ENCODE measurements at places on chromosomes 12 and 14.

DNA sequence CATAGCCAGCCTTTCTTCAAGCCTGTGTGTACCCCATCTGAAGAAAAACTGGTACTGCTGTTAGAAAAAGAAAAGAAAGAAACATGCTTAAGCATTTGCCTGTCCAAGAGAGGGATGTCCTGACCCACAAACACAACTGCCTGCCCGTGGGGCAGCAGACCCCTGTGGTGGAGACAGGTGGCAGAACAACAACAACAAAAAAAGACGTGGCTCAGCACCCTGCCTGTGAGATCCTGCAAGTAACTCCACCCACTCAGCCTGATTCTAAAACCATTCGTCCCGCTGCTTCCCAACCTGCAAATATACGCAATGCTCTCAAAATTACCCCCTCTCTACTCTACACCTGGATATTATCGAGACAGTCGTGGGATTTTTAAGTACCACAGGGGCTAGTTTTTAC is 64.9 kb upstream of the ZDHHC17 start:
- no peak for DNase-seq

DNA sequence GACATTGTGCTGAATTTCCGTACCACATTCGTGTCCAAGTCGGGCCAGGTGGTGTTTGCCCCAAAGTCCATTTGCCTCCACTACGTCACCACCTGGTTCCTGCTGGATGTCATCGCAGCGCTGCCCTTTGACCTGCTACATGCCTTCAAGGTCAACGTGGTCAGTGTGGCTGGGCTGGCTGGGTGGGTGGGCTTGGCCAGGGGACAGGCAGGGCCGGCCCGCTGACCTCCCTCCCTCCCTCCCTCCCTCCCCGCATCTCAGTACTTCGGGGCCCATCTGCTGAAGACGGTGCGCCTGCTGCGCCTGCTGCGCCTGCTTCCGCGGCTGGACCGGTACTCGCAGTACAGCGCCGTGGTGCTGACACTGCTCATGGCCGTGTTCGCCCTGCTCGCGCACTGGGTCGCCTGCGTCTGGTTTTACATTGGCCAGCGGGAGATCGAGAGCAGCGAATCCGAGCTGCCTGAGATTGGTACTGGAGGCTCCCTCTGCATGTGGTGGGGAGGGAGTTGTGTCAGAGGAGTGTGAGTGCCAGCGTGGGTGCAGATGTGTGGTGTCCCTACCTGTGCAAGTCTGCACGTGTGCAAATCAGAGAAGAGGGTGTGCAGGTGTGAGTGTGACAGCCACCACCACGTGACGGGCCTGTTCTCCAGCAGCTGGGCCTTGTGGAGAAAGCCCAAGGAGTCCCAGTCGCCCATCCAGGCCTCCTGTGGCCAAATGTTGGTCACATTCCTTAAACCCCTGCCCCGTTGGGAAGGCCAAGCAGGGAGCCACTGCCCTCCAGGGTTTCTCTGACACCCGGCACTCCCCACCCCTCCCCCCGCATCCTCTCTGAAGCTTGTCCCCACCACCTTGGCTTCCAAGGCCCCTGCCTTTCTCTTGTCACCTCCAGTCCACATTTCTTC is 5.3 kb downstream of the KCNH3 start:
- DNase-seq = no peak

DNA sequence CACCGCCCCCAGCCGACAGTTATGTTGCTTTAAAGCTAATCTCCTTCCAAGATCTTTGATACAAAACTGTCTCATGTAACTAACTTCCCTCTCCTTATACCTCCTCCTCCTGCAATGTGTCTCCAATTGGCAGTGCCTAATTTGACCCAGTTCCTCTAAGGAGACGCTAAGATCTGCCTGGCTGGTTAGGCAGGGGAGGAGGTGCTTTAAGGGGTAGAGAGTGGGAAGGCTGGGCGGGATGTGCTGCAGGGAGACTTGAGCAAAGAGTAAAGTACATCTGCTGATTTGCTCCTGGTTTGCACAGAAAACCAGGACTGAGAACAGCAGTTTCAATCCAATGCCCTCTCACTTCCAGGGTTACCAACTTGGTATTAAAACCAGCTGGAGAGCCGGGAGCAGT is 7.4 kb upstream of the IKZF4 start:
- no peak for DNase-seq

DNA sequence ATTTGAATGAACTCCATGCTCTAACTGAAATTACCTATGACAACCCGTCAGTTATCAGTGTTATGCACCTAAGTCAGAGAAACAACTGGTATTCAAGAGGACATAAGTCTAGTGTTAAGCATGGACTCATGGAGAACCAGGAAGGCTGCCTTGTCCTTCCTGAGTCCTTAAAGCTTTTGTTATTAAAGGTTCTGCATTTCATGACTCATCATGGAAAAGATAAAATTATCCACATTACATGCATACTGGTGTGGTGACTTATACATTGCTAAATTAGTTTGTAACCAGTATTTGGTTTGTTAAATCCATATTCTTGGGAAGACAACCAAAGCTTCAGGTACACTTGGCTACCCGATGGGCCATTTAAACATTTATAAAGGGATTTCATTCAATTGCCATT is 6.5 kb upstream of the OR4E1 start:
- no peak for DNase-seq

DNA sequence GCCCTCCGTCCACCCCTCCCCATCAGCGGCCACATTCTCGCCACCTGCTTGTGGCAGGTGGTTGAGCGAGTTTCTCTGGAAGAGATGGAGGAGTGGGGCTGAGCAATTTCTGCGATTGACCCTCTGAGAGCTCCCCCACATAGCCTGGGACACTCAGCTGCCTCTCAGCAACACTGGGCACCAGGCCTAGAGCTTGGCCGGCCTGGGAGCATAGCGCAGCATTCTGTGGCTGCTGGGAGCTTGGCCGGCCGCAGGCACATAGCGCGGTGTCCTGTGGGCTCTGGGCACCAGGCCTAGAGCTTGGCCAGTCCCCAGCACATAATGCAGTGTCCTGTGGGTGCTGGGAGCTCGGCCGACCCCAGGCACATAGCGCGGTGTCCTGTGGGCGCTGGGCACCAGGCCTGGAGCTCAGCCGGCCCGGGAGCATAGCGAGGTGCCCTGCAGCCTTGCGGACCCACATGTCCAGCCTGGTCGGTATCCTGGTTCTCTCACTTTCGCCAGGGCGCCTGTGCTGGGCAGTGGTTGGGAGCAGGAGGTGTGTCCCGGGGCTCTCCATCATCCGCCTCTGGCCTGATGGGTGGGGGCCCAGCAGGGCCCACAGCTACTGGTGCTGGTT is 43.8 kb downstream of the LRCOL1 start:
- no peak for DNase-seq

DNA sequence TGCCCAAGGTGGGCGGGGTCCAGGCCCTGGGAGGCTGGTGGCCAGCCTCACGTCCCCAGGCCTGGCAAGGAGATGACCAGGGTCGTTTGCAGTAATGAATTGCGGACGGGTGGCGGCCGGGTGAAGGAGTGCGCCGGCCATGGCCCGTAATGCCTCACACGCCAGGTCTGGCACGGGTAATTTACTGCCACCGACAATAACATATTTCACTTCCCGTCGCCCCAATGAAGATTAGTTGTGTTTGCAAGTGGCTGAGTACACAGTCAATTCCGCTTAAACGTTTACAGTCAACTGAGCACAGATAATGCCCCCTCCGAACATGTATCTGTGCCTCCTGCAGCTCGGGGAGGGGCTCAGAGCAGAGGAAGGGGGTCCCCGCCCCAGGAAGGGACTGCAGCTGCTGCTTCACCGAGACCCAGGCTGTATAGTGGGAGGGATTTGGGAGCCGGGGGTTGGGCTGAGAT is 48.3 kb downstream of the MVK start:
- DNase-seq = no peak
